Activated CD8-positive, alpha-beta memory T cell treated with anti-CD3 and anti-CD28 coated beads, Interleukin-2, amount 10 ng/mL, durations not matched to agents 7 days and 5 days (primary cell): ENCODE measurements at places on chromosomes 6 and 20. TPM values are rescaled to one million over a fixed set of nuclear protein-coding genes. Genes with fewer than 3 reads are reported as not detected.

- no peak for DNase-seq
Observed at GRCh38 chr6:151445482-151445881, 6.4 kb downstream of the RMND1 start.

Gene HS3ST5
- total RNA-seq = not detected

GRCh38 chr20:20211274-20211987 is 156.5 kb upstream of the INSM1 start:
- DNase-seq = no peak

- DNase-seq = no peak
Observed at GRCh38 chr20:59866338-59866737, 67.1 kb downstream of the SYCP2 start.

DNA sequence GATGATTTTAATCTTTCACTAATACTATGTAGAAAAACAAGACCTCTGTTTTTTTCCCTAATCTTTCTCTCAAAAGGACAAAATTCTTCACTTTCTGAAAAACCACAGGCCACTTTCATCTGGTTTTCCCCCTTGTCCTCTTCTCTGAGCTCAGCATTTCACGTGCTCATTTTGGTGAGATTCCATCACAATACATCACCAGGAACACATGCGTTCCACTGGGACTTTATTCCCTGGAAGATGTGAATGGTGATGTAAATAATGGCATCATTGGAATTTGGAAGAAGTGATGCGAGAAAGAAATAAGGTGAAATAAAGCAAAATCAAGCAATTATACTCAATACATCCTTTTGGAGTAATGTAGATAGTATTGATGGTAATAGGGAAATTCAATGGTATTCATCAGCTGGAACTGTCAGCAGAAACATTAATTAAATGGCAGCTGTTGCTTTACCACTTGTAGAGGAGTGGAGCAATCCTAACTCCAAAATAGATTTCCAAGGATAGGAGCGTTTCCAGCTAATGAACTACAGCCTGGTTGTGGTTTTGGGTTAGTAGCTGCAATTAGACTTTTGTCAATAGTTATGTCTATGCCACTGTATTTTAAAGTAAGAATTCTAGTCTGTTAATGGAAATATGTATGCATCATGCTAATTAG is 11.5 kb downstream of the FILIP1 start:
- DNase-seq = no peak

Gene CBLN4
- total RNA-seq = not detected

DNA sequence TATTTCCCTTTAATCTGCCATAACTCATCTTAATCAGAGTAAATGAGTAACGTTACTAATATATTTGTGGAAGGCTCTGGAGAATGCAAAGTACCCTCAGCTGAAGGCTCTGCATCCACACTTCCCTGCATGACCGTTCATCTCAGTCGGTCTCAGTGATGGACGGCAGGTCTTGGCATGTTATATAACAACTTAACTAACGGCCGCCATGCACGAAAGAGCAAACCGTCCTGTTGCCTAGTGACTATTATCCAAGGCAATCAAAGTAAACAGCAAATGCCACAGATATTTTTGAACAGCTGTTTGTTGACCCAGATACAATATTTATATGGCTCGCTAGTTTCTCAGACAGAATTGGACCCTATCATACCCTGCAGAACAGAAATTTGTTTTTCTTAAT is 194.9 kb upstream of the SMLR1 start:
- DNase-seq = no peak

Gene OR2H2
- not detected for total RNA-seq

GRCh38 chr6:1558388-1558787 is 51.3 kb upstream of the FOXC1 start:
- no peak for DNase-seq

DNA sequence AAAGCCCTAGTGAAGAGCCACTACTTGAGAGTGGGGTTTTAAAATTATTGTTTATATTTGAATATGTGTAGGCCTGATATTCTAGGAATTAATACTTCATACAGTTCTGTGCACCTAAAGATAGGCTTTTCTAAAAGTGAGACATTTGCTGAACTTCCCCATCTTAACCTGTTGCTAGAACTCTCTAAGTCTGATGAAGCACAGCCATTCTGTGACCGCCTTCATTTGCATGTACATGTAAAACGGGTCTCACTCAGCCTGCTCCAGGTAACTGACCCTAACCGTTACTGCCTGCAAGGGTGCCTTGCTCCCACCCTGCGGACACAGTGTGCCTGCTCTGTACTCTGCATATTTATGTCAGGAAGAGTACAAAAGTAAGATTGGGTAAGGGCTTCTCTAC is 44.3 kb upstream of the IRF4 start:
- DNase-seq = no peak

- no peak for DNase-seq
Observed at GRCh38 chr6:22499815-22500214, 69.6 kb upstream of the HDGFL1 start.

GRCh38 chr6:139248911-139249310 is 42.9 kb downstream of the TXLNB start:
- no peak for DNase-seq

DNA sequence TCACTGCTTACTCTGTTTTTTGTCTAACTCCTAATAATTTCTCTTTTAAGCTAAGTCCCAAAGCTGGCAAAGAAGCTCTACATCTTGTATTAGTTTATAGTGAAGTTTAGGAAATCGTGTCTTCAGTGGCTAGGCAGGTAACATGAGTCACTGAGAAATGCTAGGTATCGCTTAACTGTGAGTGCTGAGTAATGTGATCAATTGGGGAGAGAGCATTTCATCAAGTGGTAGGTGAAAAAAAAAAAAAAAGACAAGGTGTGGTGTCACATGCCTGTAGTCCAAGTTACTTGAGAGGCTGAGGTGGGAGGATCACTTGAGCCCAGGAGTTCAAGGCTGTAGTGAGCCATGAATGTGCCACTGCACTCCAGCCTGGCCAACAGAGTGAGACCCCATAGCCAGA is 125.3 kb downstream of the FAM83B start:
- no peak for DNase-seq

Gene CTAGE9
- not detected for total RNA-seq

- DNase-seq = no peak
Observed at GRCh38 chr6:117677553-117678141, 2.4 kb downstream of the NUS1 start.

- DNase-seq = no peak
Observed at GRCh38 chr6:54614499-54615195, 231.9 kb upstream of the FAM83B start.

- DNase-seq = no peak
Observed at GRCh38 chr20:51506527-51507215, 35.8 kb downstream of the NFATC2 start.

GRCh38 chr6:130517444-130517931 is 151.7 kb downstream of the TMEM200A start:
- no peak for DNase-seq

Gene SLC17A3
- 0.26 TPM for total RNA-seq

Gene RFX6
- not detected for total RNA-seq

DNA sequence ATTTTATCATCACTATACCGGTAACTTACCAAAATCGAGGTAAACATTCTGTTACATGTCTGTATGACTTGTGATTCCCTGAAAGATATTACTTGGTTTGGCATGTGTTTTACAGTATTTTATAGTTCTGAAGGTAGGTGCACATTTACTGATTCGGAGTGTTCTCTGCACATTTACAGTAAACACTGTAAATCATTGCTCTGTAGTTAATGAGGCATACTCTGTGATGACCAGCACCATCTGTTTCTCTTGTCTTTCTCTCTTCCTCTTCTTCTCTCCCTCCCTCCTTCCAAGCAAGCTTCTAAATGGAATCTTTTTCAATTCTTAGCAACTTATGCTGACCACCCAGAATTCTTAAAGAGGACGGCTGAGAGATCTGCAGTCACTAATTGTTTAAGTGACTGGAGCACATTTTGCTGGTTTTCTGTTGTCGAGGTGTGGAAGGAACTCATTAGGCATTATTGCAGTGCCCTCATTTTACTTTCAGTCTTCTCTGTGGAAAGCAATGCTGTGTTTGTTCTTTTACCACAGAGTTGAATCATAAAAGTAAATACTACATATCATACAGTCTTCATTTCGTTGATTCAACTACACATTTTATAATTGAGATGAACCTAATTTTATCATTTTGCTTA is 126.5 kb downstream of the UTRN start:
- DNase-seq = no peak

GRCh38 chr20:20490673-20491072 is 122.8 kb downstream of the INSM1 start:
- DNase-seq = no peak

GRCh38 chr6:42514745-42515144 is 49.1 kb upstream of the UBR2 start:
- DNase-seq = no peak

DNA sequence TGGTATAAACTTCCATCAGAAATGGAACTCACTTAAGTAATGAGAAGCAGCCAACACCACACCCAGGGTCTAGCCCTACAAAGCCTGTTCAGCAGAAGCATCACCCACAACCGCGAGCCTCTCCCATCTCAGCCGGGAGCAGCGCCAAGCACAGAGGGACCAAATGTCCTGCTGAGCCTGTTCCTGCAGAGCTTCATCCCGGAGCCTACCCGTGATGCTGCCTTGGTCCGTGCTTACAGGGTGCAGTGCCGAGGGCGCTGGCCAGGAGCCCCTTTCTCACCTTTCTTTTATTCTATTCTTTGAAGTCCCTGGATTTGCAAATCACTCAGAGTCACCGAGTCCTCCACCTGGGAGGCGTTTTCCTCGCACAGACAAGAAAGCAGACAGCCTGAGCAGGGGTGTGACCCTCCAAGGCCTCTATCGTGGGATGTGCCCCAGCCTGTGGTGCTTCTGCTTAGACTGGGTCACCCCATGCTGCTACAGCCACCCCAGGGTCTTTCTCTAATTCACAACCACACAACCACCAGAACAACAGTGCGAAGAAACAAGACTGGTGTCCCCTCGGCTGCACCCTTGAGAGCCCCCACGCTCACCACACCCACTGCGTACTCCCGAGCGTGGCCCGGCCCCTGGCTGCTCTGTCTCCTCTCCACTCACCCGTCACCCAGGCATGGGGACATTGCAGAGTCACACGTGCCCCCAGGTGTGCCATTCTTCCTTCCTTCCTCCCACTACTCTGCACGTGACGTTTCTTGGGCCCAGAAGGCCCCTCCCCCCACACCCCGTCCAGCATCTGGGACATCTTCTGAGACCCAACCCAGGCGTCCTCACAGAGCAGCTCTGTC is 92.2 kb upstream of the MPC1 start:
- DNase-seq = no peak

Gene HLA-DRA
- 313 TPM for total RNA-seq

Gene SIRPG
- 93.8 TPM for total RNA-seq

Gene SGK2
- not detected for total RNA-seq

DNA sequence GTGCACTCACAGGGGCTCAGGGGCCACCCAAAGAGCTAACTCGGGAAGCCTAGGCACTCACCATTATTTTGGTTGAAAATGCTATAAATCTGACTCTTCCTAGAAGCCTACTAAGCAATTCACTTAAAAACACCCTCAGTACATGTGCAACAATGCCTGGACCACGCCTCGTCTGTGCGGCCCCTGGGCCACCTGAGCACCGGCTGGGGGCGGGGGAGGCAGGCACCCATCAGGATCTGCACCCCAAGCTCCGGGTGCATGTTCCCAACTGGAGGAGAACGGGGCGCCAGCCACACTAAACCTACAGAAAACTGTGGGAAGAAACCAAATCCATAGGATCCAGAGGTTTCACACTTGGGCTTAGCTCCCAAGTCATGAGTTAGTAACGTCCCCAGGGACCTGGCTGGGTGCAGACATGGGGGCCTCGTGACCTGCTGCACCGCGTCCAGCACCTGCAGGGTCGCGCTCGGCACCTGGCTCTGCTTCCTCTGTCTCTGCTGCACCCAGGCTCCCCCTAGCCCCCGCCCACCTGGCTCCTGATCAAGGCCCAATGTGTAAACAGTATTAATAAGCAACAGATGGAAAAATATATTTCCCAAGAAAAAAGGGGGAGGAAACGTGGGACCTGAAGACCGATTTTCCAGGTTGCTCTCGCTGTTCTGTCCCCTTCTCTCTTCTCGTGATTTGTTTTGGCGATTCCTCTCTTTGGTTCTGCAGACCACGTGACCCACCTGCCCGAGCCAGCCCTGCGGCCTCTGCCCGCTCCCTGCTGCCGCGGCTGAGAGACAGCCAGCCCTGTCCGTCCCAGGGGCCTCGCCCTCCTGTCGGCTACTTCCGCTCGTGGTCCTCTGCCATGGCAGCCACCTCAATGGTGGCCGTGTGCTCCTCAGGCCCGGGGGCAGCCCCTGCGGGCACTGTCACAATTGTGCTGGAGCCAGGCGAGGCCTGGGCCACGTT is 15.5 kb upstream of the HELZ2 start:
- DNase-seq = no peak

DNA sequence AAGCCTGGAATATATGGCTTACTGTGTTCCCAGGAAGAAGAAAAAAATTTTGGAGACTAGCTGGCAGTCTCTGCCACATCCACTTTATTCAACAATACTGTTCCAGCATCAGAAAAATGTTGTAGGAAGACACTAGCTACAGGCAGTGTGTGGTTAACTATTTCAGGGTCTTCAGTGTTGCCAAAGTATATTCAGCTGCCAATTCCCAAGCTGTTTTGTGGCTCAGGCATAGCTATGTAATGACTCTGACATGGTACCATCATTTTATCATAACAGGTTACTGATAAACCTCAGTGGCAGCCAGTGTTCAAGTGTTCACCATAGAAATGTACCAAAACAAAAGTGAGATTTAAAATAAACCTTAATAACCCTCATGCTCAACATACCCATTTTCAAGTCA is 503.1 kb downstream of the ADGRB3 start:
- DNase-seq = no peak

- no peak for DNase-seq
Observed at GRCh38 chr6:139152088-139152891, 17.4 kb downstream of the HECA start.

Gene NKX2-2
- total RNA-seq = not detected

Gene QRSL1
- 13.5 TPM for total RNA-seq

GRCh38 chr20:10647471-10647870 is 26.3 kb downstream of the JAG1 start:
- no peak for DNase-seq

GRCh38 chr6:96302991-96303390 is 218.6 kb upstream of the UFL1 start:
- DNase-seq = no peak

GRCh38 chr6:129893640-129894039 is 32.5 kb upstream of the TMEM244 start:
- DNase-seq = no peak
